ENCODE measurements at places on chromosomes 12 and 14.

DNA sequence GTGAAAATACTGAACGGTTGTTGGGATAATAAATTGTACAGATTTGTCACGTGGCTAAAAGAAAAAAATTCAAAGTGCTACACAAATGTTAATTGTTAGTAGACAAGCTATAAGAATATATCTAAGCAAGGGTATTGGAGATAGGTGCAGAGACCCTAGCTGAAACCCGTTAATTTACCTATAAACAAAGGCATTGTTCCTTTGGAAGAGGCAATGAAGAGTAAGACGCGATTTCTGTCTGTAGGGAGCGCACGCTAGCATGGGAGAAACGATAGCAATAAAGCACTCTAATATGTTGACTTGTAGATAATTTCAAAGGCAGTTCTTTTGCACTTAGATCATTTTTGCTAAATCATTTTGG is 565 bp downstream of the CCDC77 start:
- no peak for DNase-seq

DNA sequence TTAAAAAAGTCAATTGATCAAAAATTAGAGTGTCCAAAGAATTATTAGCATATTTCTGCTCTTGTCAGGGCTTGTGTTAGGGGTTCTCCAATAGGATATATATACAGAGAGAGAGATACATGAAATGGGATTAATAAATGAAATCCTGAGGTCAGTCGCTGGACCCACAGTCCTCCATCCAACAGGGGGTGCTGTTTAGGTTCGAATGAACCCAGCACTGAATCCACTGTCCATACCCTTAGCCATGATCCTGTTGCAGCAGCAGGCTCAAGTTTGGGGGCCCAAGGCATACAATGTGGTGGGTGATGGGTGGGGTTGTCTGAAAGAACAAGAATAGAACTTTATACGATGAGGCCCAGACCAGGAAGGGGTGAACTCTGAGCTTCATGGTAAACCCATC is 780 bp upstream of the MYO1H start:
- DNase-seq, result peak; percentile 15

GRCh38 chr12:53765891-53766290 is 14.1 kb upstream of the CISTR start:
- DNase-seq, result no peak

DNA sequence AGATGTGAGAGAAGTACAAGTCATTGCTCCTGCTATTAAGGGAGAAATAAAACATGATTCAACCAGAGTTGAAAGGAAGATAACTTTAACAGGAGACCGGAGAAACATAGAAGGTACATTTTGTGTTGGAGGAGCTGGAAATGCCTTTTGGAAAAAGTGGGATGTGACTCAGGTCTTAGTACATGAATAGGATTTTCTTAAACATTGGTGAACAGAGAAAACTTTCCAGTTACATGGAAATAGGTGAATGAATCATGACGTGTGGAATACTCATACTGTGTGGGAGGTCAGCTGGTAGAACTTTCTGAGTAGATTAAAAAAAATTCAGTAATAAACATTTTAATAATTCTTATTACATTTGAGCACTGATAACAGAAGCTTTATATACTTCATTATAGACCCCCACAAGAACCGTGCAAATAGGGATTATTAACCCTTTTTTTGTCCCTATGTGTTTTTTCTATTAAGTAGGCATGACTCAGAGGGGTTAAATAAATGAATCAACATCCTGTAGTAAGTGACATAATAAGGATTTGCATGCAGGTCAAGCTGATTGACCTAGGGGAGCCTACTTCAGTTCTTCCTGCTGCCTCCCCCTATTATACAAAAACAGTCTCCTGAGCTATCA is 710.5 kb downstream of the NOVA1 start:
- no peak for DNase-seq

- DNase-seq, result no peak
Measured at GRCh38 chr14:94005324-94006073, 8.4 kb downstream of the CCDC197 start.
